ENCODE measurements at places on chromosomes 2 and 18. TPM values are rescaled to one million over a fixed set of nuclear protein-coding genes. Genes with fewer than 3 reads are reported as not detected.
A peak's percentile ranks its signal among the peaks of the same experiment; 100 is the strongest.

DNA sequence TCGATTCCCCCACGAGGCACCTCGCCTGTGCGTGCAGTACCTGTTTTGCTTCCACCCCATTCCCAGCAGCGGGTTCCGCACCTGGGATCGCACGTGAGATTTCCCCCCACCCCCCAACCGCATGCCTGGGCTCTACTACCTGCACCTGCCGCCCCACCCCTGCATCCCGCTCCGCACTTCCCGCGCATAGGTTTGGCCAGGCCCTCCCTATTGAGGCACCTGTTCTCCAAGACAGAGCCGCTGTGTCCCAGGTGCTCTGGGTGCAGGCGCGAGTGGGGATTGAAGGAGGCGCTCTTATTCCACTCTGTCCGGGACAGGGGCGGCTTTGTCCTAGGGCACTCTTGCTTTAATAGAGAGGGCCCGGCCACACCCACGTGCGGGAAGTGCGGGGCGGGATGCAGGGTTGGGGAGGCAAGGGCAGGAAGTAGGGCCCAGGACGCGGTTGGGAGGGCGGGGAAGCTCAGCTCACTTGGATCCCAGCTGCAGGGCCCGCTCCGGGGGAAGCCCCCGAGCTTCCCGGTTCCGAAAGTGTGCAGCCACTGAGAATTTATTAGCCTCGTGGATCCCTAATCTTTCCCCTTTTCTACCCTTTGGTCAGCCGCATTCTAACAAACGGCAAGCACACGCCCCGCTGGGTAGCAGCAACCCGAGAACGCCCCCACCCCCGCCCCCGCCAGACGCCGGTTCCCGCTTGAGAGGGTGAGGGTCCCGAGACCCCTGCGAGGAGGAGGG lies 670 bp upstream of the MOCOS start:
- peak; percentile 34 for DNase-seq

FBXO41 gene
- 6.9 TPM for total RNA-seq

CRACDL gene
- not detected for total RNA-seq

TXNDC2 gene
- not detected for total RNA-seq

GRCh38 chr2:232479341-232480200 lies 8.1 kb downstream of the ECEL1 start:
- DNase-seq = no peak

DNA sequence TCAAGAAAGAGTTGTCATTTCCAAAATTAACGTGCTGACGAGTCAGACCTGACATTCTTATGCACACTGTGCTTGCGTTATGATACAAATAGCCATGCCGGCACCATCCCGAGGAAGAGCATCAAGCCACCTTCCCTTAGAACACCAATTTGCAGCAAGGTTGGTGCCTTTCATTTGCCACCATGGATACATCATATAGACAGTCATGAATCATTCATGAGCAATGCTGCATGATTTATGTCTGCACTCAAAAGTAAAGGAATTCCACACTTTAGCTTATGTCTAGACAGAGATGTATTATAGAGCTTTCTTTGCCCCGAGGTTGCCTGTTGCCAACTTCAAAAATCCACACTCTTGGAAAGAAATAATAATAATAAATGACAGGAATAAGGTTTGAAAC lies 166.9 kb downstream of the VWC2L start:
- peak; percentile 24 for DNase-seq

DNA sequence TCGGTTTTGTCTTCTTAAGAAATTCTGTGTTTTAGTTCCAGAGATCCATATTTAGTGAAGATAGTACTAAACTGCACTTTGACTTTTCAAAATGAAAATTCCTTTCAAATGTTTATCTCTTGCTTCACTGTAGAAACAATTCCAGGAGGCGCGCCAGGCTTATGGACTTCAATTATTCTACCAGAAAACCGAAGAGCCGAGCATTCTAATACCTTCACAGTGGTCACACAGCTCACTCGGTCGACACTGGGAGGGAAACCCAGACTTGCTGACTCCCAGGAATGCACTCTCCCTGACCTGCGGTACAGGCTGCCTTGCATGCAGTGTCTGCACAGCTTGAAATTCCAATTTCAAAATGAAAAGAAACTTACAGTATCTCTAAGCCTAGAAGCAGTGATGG lies 119.9 kb upstream of the PIEZO2 start:
- no peak for DNase-seq

GRCh38 chr2:224302952-224303351 lies 99.0 kb downstream of the FAM124B start:
- DNase-seq = no peak

Data from HT1080 (cell line).